Stimulated activated CD8-positive, alpha-beta memory T cell treated with anti-CD3 and anti-CD28 coated beads, Interleukin-2, amount 100 ng/mL, for 1 hour (primary cell): ENCODE measurements at places on chromosomes 1 and 21.

DNA sequence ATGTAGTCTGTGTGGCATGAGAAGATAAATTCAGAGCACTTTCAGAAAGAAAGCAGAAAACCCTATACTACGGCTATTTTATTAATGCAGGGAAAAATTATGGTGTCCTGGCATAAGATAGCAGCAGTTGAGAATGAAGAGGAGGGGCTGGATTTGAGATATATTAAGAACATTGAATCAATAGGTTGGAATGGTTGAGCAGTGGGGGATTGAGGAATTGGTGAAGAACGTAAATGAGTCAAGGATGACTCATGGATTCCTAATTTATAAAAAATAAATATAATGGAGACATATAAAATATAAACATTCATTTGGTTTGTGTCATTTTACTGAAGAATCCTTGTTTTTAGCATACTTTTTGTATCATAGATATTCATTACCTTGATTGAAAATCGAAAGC, 234.3 kb upstream of the ADAMTS5 start:
- no peak for DNase-seq

DNA sequence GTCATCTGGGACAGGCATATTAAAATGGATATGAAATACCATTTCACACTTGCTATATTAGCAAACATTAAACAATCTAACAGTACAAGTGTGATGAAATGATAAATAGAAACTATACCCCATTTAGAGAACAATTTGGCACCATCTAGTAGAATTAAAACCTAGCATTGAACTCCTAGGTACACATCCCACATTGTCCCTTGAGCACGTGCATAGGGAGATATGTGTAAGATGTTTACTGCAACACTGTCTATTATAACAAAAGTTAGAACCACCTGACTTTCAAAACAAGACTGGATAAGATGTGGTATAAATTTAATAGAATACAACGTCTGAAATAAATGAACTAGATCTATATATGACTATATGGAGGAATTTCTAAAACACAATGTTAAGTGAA, 3.8 kb downstream of the SLC22A15 start:
- no peak for DNase-seq

DNA sequence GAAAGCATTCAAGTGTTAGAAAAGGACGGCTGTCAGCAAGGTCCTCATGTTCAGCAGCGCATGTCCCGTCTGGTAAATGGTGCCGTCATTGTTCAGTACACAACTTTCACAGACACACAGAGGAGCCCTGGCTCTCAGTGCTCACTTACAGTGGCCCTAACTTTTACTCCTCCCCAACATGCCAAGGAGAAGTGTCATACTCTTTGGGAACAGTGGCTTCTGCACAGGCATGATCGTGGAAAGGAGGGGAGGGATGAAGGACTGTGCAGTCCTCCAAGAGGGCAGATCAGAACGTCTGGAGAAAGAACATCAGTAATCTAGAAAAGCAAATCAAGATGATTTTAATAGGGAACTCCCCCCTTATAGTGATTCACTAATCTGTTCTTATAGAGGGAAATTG, 3.8 kb upstream of the GRHL3 start:
- no peak for DNase-seq

DNA sequence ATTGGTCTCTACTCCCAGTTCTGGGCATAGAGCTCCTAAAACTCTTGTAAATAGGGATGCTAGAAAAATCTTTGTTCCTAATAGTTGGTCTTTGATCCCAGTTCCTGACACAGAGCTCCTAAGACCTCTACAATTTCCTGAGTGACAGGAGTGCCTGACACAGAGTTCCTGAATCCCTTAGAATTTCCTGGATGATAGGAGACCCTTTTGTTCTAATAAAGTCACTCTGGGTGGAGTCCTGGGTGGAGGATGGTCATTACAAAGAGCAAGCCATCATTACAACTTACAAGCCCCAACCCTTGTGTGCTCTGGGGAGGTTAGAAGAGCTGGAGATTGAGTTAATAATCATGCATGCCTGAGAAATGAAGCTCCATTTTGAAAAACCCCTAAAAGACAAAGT, 58.4 kb downstream of the ZZZ3 start:
- no peak for DNase-seq

DNA sequence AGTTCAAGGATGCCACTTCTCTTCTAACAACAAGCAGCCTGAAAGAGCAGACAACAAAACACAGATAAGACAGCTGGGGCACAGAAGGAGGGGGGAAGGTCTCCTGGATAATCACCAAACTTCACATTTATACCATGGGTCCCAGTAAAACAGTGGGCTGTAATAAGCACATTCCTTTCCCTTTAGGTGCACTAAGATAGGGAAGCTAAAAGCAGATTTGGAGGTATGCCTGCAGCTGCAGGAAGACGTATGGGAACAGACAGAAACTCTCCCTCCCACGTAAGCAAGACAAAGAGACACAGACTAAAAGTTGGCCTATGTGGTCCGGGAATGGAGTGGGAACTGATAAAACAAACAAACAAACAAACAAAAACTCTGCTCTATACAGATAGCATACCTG, 612.1 kb downstream of the MRPL39 start:
- no peak for DNase-seq

DNA sequence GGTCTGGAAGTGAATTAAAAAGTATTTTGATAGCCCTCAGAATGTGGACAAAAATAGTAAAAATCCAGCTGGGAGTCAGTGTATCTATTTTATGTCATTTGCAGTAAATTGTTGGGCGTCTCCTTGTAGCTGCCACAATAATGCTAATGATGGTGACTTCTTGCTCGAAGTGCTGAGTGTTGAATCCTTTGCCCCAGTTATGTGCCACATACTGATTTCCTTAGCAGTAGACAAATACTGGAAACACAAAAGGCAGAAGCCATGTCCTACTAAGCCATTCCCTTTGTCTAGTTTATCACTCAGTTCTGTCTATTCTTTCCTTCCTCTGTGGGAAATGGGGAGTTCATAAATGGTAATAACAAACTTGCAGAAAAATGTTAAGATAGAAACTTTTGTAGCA, 70.7 kb upstream of the CXADR start:
- DNase-seq: no peak

- no peak for DNase-seq
These were observed 91.2 kb upstream of the JUN start for GRCh38 chr1:58874757-58875755.

DNA sequence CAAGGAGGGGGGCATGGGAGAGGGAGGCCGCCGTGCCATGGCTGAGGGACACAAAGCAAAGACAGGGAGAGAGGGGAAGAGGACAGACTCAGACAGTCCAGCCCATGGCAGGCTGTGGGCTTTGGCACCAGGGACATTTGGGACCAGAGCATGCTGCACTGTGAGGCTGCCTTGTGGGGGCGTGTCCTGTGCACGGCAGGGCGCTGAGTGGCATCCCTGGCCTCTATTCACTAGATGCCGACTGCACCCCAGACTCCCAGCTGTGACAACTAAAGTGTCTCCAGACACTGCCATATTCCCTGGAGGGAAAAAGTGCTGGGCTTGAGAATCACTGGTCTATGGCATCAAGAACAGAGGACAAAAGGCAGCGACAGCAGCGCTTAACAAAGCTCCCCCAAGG, 18.6 kb upstream of the PRDM15 start:
- no peak for DNase-seq

DNA sequence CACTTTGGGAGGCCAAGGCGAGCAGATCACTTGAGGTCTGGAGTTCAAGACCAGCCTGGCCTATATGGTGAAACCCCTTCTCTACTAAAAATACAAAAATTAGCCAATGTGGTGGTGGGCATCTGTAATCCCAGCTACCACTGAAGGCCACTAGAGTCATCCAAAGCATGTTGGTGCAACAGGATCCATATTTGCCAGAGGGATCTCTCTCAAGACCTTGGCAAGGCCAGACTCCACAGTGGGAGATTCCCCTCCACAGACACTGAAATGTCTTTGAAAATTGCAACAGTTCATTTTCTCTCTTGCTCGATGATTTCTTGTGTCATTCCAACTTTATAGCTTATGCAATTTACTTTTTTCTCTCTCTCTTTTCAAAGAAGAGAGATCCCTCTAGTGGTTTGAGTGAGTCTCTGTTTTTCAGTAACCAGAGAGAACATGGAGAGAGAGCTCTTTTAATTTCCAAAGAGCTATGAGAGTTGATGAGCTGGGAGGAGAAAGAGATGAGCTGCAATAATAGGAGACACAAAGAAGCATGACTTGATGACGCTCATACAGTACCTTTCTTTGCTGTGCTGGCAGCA, 176.8 kb upstream of the USP25 start:
- no peak for DNase-seq

DNA sequence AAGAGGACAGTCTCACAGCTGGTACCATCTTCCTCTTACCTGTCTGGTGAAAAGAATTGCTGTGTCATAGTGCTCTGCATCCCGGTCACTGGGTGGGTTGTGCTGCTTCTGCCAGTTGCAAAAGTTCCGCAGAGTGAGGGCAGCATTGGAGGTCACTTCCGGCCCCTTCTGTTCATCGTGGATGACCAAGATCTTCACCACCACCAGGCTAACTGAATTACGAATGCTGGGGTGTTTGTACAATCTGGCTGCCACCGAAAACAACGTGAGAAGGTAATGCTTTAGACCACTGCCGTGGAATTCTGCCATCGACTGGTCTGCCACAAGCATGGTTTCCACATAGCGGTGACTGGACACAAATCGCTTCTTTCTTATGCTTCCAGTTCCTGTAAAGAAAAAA, 2.9 kb downstream of the ADAMTS1 start:
- DNase-seq: no peak

DNA sequence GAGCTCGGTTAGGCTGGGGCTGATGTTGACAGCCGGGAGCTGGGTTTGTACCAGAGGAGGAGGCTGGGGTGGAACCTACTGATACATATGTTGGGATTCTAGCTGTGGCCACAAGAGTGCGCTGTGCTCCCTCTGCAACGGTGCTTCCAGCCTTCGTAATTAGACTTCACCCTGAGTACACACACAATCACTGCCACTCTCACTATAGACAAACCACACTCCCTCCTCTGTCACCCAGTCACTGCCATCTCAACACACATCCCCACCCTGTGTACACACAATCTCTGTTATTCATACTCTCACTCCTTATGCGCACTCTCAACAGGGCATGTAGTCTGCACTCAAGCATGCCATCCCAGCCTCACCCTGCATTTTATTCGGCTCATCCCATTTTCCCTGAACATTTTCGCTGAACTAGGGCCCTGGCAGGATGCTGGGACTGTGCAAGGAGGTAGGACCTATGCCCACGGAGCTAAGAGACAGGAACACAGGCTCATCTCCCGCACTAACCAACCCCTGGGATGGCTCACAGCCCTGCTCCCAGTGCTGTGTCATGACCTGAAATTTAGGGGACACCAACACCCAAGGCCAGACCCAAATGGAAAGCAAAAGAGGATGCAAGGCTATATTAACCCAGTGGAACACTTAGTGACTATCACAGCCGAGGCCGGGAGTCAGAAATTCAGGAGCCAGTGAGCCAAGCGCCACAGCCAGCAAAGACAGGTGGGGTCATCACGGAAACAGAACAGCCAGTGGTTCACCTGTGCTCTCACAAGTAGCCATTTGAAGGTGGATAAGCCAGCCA, 5.7 kb downstream of the GJB3 start:
- DNase-seq: peak; percentile 17

DNA sequence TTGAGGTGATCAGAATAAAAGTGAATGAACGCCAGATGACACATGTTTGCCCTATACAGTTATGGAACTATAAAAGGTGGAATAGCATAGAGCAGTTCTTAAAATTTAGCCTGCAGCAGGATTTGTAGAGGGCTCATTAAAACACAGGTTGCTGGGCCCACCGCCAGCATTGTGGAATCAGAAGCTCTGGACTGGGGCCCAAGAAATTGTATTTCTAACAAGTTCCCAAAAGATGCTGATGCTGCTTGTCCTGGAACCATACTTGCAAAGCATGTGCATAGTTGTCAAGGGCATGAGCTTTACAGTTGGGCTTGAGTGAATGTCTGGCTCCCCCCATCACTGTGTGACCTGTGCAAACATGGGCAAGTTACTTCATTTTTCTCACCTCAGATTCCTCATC, 37.5 kb upstream of the LRRC53 start:
- no peak for DNase-seq

- DNase-seq: no peak
These were observed 72.8 kb downstream of the XCL2 start for GRCh38 chr1:168470901-168471431.

DNA sequence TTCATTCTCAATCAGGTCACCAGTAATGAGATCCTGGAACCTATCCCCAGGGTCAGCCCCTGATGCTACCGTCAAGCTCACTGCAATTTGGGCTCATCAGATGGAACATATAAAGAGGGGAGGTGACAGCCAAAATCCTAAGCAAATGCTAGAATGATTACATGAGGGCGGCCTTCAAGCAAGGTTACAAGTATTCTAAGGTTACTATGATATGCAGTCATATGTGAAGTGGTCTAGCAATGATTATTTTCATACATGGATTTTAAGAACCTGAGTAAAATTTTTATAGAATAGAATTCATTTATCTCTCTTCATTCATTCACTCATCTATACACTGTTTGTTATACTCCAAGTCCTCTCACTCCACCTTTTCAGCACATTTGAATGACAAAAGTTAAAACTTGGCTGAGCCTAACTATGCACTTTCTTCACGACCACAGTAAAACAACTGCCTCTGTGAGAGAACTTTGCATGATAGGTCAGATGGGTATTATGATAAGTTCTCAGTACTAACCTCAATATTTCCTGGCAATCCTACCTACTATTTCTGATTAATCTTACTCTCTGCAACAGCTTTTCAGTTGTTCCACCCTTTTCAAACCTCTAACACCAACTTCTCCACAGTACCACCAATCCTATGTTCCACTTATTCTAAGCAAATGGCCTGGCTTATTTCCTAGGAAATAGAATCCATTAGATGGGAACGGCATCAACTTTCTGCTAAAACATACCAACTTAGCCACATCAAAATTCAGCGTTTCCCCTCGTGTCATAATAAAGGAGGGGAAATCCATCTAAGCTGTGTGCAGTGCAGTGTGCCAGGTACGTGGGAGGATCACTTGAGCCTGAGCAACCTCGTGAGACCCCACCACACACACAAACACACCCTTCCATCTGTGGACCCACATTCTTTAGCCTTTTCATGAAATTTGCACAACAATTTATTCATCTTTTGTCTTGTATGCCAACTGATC, 32.0 kb downstream of the LHX9 start:
- no peak for DNase-seq

GRCh38 chr1:203039609-203040512, 13.6 kb downstream of the PPFIA4 start:
- DNase-seq: no peak

- no peak for DNase-seq
These were observed 12.9 kb upstream of the LELP1 start for GRCh38 chr1:153190373-153190772.

GRCh38 chr1:59427155-59427554, 130.3 kb downstream of the FGGY start:
- DNase-seq: no peak

- no peak for DNase-seq
These were observed 480.6 kb downstream of the CAMTA1 start for GRCh38 chr1:7265771-7266371.

- DNase-seq: no peak
These were observed 13.6 kb upstream of the ENAH start for GRCh38 chr1:225666495-225666894.

- no peak for DNase-seq
These were observed 65.4 kb upstream of the LMO4 start for GRCh38 chr1:87263281-87263680.
